ENCODE measurements at places on chromosomes 12 and 14. TPM values are rescaled to one million over a fixed set of nuclear protein-coding genes. Genes with fewer than 3 reads are reported as not detected.

DNA sequence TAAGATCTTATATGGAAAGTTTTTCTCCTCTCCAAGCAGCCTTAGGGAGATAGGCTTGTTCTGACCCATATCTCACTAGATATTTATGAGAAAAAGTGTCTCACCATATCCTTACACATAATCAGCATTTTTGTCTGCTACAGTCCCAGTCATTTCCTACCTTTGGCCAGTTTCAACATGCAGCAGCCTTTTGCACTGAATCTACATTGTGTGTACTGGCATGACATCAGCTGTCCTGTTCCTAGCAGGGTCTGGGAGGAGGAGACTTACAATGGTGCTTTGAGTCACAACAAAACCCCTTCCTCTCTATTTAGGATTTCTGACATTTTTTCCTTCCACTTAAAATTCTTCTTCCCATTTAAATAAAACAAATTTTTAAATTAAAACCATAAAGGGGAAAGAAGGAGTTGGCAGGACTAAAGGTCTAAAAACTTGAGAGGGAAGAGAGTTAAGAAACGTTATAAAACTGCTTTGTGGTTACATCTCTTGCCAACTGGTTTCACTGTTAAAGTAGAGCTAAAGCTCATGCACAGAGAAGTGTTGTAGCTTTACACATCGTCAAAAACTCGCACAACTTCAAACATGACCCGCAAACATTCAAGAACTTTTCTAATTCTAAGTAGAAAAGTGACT is 53.3 kb upstream of the CERS5 start:
- H3K27ac ChIP-seq: peak overlapping the region; percentile 77
- H3K36me3 ChIP-seq: no peaks in the 10 kb centered on the region
- H3K4me1 ChIP-seq: peaks cover 23% of the 10 kb centered on the region
- DNase-seq: peak; percentile 77
- H3K27me3 ChIP-seq: no peaks in the 10 kb centered on the region
- H3K4me3 ChIP-seq: peak overlapping the region; percentile 96

DNA sequence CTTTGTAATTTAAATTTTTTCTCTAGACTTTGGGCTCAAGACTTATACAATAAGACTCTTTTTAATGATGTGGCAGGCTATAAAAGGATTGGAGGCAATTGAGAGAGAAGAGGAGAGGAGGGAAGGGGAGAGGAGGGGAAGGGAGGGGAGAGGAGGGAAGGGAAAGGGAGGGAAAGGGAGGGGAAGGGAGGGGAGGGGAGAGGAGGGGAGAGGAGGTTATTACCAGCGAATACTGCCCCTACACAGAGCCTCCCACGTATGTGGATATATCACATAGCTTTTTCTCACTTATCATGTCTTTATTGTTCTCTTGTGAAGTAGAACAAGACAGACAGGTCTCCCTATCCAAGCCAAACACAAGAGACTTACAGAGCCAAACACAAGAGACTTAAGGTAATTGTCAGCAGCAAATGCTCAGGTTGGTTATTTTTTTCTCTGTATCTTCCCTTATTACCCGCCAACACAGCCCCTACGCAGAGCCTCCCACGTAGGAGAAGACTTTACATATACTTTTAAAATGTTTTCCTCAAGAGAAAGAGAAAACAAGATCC is 63.1 kb downstream of the DRAM1 start:
- H3K27ac ChIP-seq: no peak overlapping the region
- H3K4me3 ChIP-seq: no peak overlapping the region
- H3K27me3 ChIP-seq: no peaks in the 10 kb centered on the region
- no peak for DNase-seq
- H3K4me1 ChIP-seq: peaks cover 22% of the 10 kb centered on the region

The GALNT16 gene
- total RNA-seq: 0.49 TPM

The FLVCR2 gene
- 4.9 TPM for total RNA-seq

GRCh38 chr12:47041327-47041726 is 38.1 kb upstream of the PCED1B start:
- no peak for DNase-seq
- no peak overlapping the region for H3K4me3 ChIP-seq
- no peak overlapping the region for H3K27ac ChIP-seq
- H3K36me3 ChIP-seq: no peaks in the 10 kb centered on the region
- H3K4me1 ChIP-seq: no peaks in the 10 kb centered on the region

- no peak for DNase-seq
- H3K4me3 ChIP-seq: no peak overlapping the region
- H3K4me1 ChIP-seq: peaks cover 6% of the 10 kb centered on the region
- H3K36me3 ChIP-seq: no peaks in the 10 kb centered on the region
Measured at GRCh38 chr12:32158525-32158924, 51.9 kb downstream of the BICD1 start.

DNA sequence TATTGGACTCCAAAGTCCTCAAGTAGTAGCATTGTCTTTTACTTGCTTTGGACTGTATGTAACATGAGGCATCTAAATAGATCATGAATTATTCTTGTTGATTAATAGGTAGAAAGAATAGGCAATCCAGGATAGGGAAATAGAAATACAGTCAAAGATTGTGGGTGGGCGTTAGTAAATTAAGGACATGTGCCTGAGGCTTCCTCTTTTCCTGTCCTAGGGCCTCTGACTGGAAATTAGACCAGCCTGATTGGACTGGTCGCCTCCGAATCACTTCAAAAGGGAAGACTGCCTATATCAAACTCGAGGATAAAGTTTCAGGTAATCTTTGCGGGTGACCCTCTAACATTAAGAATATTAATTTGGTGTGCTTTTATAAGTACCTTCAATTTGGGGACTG is 7.6 kb downstream of the NECAP1 start:
- no peak for DNase-seq
- no peak overlapping the region for H3K4me3 ChIP-seq
- H3K4me1 ChIP-seq: no peaks in the 10 kb centered on the region
- no peaks in the 10 kb centered on the region for H3K27me3 ChIP-seq
- peaks cover 22% of the 10 kb centered on the region for H3K36me3 ChIP-seq

The PIWIL1 gene
- total RNA-seq: not detected

DNA sequence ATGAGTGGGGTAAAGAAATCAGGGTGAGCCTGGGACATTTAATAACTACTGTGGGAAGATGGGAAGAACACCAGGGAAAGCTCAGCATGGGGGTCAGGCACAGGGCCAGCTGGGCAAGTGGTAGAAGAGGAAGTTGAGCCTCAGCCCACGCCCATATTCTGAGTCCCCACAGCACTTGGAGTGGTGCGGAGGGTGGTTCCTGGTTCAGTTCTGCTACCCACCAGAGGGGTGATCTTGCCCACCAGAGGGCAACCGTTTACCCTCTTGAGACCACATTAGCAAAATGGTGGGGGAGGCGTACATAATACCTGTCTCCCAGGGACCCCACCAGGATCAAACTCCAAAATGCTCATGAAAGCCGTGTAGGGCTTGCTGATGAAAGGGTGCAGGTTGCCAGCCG is 16.8 kb upstream of the ANKRD33 start:
- no peaks in the 10 kb centered on the region for H3K36me3 ChIP-seq
- DNase-seq: no peak
- no peak overlapping the region for H3K27ac ChIP-seq
- H3K27me3 ChIP-seq: no peaks in the 10 kb centered on the region

- H3K27ac ChIP-seq: no peak overlapping the region
- H3K4me1 ChIP-seq: no peaks in the 10 kb centered on the region
- no peaks in the 10 kb centered on the region for H3K36me3 ChIP-seq
- no peak overlapping the region for H3K4me3 ChIP-seq
Measured at GRCh38 chr12:40907115-40907527, 214.9 kb downstream of the CNTN1 start.

DNA sequence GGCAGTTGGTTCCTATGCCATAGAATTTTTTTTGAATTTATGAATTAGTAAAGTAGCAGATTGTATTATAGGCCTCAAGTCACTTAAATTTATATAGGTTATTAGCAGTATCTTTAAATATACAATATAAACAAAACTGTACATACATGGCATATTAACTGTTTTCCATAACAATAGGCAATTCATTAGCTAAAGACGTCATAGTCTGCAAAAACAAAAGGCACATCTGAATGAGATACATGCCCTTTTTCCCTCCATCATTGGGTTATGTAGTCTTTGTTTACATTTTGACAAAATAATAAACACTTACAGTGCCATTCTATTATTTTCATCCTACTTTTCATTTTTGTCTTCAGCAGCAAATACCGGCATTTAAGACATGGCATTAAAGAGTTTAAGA is 1.1 kb upstream of the VCPKMT start:
- H3K27ac ChIP-seq: no peak overlapping the region
- no peaks in the 10 kb centered on the region for H3K27me3 ChIP-seq
- peaks cover 5% of the 10 kb centered on the region for H3K36me3 ChIP-seq
- H3K4me3 ChIP-seq: no peak overlapping the region
- H3K4me1 ChIP-seq: peaks cover 17% of the 10 kb centered on the region

The TAS2R8 gene
- not detected for total RNA-seq

The TMPRSS12 gene
- not detected for total RNA-seq

DNA sequence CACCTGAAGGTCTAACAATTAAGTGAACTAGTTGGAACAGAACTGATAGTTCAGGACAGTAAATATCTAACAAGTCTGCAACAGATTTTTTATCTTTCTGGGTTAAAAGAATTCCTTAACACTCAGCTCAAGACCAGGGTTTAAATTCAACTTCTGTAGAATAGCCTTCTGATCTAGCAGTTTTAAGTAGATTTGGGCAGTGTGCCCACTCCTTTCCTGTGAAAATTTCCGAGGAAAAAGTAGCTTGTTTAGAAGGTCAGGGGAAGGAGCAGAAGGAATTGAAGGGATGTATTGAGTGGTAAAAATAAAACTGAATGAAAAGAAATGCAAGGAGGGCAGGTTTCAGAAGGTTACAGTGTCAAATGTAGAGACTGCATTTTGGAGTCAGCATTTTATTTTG is 45.8 kb downstream of the ATL1 start:
- peak; percentile 89 for DNase-seq
- peaks cover 16% of the 10 kb centered on the region for H3K4me1 ChIP-seq
- H3K36me3 ChIP-seq: no peaks in the 10 kb centered on the region
- peak overlapping the region; percentile 18 for H3K27ac ChIP-seq
- no peaks in the 10 kb centered on the region for H3K27me3 ChIP-seq
- H3K4me3 ChIP-seq: no peak overlapping the region

DNA sequence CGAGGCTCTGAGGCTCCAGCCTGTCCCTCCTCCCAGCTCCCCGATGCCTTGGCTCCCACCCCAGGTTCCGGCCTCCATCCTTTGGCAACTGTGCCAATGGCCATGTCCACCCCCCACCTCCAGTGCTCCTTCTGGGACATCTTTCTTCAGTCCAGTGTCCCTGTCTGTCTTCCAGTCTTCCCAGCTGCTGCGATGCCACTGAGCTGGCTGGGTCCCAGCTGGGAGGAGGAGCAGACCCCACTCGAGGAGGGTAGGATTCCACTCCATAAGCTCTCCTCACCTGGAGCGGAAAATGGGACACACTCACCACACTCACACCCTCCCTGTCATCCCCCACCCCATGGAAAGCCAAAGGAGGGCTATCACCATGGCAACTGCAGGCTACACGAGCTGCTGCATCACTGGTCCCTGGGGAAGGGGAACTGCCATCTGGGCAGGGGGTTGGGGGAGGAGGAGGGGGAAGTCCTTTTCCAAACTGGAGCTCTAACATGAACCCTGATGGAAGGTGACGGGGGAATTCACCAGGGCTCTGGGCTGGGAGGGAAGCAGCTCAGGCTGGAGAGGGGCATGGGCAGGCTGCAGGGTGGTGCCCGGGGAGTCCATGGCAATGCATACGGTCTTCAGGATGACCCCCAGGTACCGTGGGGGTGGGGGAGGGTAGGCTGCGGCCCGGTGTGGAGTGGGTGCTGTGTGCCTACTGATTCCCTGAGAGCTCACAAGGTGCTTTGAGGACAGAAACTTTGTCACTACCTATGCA is 94.3 kb downstream of the LRRC74A start:
- H3K27me3 ChIP-seq: no peaks in the 10 kb centered on the region
- H3K27ac ChIP-seq: peak overlapping the region; percentile 86
- H3K4me3 ChIP-seq: no peak overlapping the region

- peaks cover 30% of the 10 kb centered on the region for H3K4me1 ChIP-seq
- no peaks in the 10 kb centered on the region for H3K27me3 ChIP-seq
- H3K4me3 ChIP-seq: peak overlapping the region; percentile 73
- H3K27ac ChIP-seq: peak overlapping the region; percentile 67
- peak; percentile 89 for DNase-seq
Measured at GRCh38 chr12:32533971-32534590, 134.7 kb downstream of the FGD4 start.

The ARMH4 gene
- 3.0 TPM for total RNA-seq

GRCh38 chr12:52871291-52872039 is 22.7 kb upstream of the KRT78 start:
- H3K36me3 ChIP-seq: no peaks in the 10 kb centered on the region
- no peaks in the 10 kb centered on the region for H3K27me3 ChIP-seq
- H3K4me3 ChIP-seq: no peak overlapping the region
- H3K4me1 ChIP-seq: peaks cover 12% of the 10 kb centered on the region
- no peak for DNase-seq
- H3K27ac ChIP-seq: no peak overlapping the region

GRCh38 chr14:96104469-96105057 is 65.4 kb downstream of the C14orf132 start:
- H3K4me1 ChIP-seq: no peaks in the 10 kb centered on the region
- H3K36me3 ChIP-seq: no peaks in the 10 kb centered on the region
- H3K27me3 ChIP-seq: no peaks in the 10 kb centered on the region
- DNase-seq: peak; percentile 61
- H3K4me3 ChIP-seq: no peak overlapping the region

DNA sequence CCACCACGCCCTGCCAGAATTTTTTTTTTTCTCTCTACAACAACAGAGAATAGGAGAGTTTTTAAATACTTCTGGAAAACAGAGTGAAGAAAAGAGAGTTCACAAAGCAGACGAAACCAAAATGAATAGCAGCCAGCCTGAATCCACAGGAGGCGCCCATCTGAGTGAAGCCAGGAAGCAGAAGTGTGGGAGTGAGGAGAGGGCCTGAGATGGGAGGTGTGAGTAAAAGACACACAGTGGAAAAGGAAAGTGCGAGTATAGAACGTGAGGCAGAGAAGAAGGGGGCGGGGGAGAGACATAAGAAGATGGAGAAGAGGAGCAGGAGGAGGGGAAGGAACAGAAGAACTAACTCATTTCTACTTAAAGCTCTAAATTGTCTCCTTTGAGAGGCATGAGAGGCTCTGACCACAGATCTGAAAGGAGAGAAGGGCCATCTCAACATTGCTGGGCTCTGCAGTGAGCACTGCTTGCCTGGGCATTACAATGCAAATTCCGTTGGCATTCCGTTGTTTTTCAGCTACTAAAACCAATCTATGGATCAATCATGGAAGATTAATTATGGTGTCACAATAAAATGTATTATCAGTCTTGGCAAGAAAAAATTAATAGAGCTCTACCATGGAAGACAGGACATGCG is 140.1 kb upstream of the CPSF6 start:
- no peaks in the 10 kb centered on the region for H3K36me3 ChIP-seq
- H3K4me3 ChIP-seq: no peak overlapping the region
- no peak for DNase-seq
- H3K4me1 ChIP-seq: peaks cover 27% of the 10 kb centered on the region

- DNase-seq: peak; percentile 63
- H3K27me3 ChIP-seq: no peaks in the 10 kb centered on the region
- H3K27ac ChIP-seq: peak overlapping the region; percentile 85
- no peak overlapping the region for H3K4me3 ChIP-seq
- peaks cover 37% of the 10 kb centered on the region for H3K36me3 ChIP-seq
Measured at GRCh38 chr12:6084261-6084968, 40.1 kb downstream of the VWF start.

Data from endothelial cell of umbilical vein (primary cell).